ENCODE measurements at places on chromosomes 5 and 9.

DNA sequence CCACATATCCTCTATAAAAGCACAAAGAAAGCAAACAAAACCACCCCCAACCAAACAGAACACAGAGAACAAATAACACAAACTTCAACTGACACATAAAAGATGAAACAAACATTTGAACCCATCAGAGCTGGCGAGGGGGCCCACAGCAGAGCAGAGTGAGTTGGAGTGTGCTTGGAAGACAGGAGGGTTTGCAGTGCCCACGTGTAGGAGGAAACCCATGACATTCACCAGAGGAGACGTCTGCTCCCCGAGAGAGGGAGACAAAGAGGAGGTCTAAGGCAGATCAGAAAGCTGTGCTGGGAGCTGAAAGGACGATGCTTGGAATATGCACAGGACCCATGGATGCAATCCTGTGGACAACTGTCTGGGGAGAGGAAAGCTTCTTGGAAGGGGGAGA, 27.0 kb downstream of the MRPL36 start:
- DNase-seq: no peak

DNA sequence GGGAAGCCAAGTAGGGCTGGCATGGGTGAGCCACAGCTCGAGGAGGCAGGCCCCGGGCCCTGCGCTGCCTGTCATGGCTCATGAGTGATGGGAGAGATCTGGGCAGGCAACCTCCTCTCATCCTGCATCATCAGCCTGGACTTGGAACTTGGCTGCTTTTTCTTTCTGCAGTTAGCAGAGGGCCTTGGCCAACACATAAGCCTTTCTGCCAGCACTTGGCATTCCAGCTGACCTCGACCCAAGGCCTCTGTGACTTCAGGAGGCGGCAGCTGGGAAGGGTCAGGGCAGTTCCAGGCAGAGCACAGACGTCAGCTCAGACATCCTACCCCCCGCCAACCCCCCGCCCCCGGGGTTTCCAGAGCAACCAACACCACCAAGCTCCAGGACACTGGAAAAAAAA, 7.6 kb downstream of the S1PR3 start:
- no peak for DNase-seq

- DNase-seq: peak; percentile 7
Observed at GRCh38 chr9:30197954-30198353, 2186.5 kb upstream of the ACO1 start.

DNA sequence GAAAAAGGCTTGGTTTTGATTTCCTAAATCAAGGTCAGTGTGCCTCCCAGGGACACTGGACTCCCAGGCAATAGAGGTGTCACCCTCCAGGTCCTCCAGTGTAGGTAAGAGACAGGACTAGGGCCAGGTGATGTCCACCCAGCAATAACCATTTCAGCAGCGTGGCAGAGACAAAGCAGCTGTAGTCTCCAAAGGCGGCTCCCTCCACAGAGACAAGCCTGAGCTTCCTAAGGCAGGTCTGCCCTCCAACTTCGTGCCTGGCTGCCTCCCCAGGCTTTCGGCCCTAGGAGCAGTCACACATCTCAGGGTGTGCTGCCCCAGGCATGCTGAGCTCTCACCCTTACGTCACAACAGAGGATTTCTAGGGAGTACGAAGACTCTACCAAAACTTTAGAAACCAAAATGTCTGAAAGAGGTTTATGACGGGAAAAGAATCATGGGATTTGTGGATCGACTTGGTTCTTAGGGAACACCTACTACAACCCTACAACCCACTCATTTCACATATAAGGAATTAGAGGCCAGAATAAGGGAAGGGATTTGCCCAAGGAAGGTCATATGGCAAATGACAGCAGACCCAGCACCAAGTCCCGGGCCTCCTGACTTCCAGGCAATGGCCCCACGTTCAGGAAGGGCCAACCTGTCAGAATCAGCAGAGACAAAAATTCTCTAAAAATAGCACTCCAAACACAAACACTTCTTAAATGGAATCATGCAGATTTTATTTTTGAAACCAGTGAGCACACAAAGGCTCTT, 105.5 kb downstream of the KLHL3 start:
- DNase-seq: no peak

- no peak for DNase-seq
Observed at GRCh38 chr5:39476843-39477220, 52.1 kb upstream of the DAB2 start.

DNA sequence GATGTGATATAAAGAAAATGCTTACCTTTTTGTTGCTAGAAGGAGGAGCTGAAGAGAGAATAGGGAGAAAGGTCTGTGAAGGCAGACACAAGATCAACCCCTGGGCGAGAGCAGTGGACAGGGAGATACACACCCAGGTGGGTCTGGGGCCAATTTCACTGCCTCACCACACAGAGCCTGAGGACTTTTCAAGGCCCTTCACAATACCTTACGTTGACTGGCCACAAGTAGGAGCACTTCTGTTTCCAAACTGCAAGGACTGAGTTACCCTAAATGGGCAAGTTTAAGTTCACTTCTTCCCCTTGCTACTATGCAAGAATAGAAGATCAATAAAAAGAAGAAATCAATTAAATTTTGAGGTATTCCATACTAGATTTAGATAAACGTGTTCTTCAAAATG, 174.5 kb upstream of the SLC12A2 start:
- no peak for DNase-seq

DNA sequence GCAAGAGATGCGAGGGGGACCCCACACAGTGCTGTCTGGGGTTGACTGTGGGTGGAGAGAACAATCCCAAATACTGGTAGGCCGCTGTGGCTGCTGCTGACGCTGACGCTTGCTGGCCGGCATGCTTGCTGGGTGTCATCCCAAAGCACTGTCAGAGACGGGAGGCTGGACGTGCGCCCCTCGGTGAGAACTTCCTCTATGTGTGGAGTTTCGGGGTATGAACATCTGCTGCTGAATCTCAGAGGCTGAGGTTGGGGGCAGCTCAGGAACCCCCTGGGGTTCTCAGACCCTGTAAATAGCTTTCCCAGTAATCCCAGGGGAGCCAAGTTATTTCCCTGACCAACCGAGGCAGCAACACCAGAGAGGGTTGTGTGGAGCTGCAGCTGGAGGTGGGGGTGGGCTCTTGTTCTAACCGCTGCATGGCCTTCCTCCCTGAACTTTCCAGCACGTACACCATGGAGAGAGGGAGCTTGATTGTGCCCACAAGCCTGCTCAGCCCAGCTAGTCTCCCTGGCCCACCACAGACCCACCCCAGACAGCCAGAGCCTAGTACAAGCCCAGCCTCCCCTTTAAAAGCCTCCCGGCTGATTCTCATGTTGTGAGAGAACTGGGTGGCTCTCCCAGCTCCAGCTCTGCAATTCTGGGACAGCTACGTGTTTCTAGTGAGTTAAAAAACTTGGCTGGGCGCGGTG, 21.8 kb upstream of the SLC12A7 start:
- DNase-seq: no peak

DNA sequence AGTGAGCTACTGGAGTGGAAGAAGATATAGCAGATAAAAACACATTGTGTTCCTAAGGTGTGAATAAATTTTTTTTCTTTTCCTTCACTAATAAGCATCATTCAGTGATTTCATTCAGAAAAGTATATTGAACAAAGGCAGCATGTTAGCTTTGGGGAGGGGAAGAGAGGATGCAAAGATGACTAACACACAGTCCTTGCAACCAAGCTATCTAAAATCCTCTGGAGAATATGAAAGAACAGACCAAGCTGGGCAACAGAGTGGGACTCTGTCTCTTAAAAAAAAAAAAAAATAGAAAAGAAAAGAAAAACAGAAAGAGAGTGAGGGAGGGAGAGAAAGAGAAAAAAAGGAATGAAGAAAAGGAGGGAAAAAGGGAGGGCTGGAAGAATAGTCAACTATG, 22.3 kb upstream of the OMD start:
- no peak for DNase-seq

GRCh38 chr9:7216004-7216841, 458.4 kb downstream of the KDM4C start:
- DNase-seq: no peak

DNA sequence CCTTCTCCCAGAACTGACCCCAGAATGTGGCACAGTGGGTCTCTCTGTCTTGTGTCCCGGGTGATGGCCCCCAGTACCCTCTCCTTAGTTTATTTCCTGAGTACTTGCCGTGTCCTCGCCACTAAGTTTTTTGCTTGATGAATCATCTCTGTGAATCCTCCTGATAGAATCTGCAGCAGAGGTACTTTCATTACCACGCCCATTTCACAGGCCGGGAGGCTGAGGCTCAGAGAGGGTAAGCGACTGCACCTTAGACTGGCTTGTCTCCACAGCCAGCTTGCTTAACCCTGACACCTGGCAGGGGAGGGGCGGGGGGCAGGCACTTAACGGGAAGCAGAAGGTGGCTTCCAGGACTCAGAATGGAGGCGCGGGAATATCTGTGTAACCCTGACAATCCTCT, 7.9 kb upstream of the IER5L start:
- DNase-seq: no peak

- DNase-seq: no peak
Observed at GRCh38 chr5:68365889-68366288, 150.3 kb downstream of the PIK3R1 start.

GRCh38 chr5:108206707-108207106, 175.2 kb downstream of the FBXL17 start:
- no peak for DNase-seq

GRCh38 chr5:28473531-28474107, 1435.2 kb upstream of the CDH9 start:
- no peak for DNase-seq

- no peak for DNase-seq
Observed at GRCh38 chr5:115382989-115383388, 86.5 kb upstream of the CCDC112 start.

GRCh38 chr9:121744687-121745395, 93.4 kb downstream of the DAB2IP start:
- DNase-seq: no peak

GRCh38 chr5:160793530-160793899, 58.5 kb downstream of the ATP10B start:
- DNase-seq: no peak
